Gastroesophageal sphincter (tissue), 4 donors: ENCODE measurements at places on chromosomes 6 and 20. TPM values are rescaled to one million over a fixed set of nuclear protein-coding genes. Genes with fewer than 3 reads are reported as not detected.

Gene OR2J3
- not detected for total RNA-seq

Gene RNF39
- 0.49 TPM for total RNA-seq

Gene MYCT1
- total RNA-seq, result 7.9 TPM

Gene MROH8
- 1.6 TPM for total RNA-seq

Gene GTSF1L
- total RNA-seq, result not detected

Gene DACT2
- total RNA-seq, result 4.3 TPM

Gene SRSF3
- 184 TPM for total RNA-seq

Gene SSTR4
- total RNA-seq, result not detected

Gene IP6K3
- 3.0 TPM for total RNA-seq

Gene TMEM200A
- total RNA-seq, result 0.46 TPM

Gene FAM217A
- total RNA-seq, result not detected

Gene DDO
- 2.5 TPM for total RNA-seq

- no peak for ATAC-seq
Measured at GRCh38 chr6:13101409-13101808, 226.9 kb downstream of the TBC1D7 start.

DNA sequence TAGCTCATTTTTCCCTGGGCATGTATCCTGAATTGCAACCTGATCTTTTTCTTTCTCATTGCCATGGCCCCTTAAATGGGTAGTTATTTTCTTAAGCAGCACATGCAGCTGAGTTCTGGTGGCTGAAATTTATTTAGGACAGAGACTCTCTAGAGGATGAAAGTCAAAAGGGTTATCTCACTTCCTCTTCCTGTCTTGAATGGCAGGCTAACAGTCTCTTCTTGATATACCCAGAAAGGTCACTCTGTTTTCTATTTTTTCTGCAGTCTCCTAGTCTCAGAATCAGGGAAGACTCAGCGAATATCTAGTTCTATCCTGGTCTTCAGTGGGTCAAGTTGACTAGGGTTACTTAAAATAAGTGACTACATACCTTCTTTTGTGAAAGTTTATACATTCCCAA lies 243.3 kb downstream of the EPHA7 start:
- no peak for ATAC-seq

- no peak for ATAC-seq
Measured at GRCh38 chr6:50853939-50854338, 35.3 kb downstream of the TFAP2B start.

DNA sequence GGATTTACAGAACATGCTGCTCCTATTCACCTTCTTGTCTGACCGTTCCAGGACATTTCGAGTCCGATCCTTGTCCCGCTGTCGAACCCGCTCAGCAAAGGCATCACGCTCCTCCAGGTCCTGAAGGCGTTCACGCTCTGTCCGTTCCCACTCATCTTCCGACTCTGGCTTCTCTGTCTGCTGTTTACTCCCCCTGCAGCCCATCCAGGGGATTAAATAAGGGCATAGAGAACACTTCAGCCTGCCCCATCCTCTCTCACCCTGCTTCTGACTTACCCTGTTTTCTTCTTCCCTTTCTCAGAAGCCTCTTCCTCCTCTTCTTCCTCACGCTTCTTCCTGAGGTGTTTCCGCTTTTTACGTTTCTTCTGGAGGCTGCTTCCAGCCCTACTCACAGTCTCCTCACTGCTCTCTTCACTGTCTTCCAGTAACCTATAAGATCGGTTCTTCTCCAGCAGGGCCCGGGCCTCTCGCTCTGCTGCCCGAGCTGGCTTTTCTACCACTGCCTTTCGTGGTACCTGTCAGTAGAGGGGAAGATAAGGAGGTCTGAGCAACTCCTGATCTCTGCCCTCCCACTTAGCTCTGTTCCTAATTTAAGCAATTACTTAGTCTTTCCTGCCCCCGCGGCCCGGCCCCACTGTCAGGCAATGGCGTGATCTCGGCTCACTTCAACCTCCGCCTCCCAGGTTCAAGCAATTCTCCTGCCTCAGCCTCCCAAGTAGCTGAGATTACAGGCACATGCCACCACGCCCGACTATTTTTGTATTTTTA lies 1.9 kb downstream of the DHX16 start:
- ATAC-seq, result no peak

- no peak for ATAC-seq
Measured at GRCh38 chr6:104186831-104187230, 672.9 kb downstream of the HACE1 start.

GRCh38 chr6:865846-866245 lies 172.9 kb upstream of the EXOC2 start:
- no peak for ATAC-seq

DNA sequence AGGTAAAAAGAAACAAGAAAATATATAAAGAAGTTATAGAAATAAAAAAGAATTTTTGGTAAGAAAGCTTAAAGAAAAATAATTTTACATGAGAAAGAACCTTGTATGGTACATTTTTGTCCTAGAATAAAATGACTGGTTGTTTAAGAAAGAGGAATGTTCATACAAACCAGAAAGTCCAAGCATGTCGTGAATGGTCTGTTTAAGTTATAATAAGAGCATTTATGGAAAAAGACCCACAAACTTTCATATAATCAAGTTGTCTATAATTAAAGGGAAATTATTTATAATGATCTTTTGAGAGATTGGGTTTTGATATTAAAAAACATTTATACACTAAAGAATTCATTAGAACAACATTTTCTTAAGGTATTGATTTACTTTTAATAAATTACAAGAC lies 27.8 kb upstream of the FAM110A start:
- ATAC-seq, result no peak

- ATAC-seq, result no peak
Measured at GRCh38 chr20:50471231-50471630, 39.0 kb upstream of the PTPN1 start.

GRCh38 chr20:22389836-22390542 lies 194.4 kb downstream of the FOXA2 start:
- ATAC-seq, result no peak

GRCh38 chr20:62133051-62133845 lies 9.9 kb downstream of the PSMA7 start:
- ATAC-seq, result peak; percentile 40

- no peak for ATAC-seq
Measured at GRCh38 chr6:165119231-165120020, 190.0 kb downstream of the C6orf118 start.

GRCh38 chr6:4651831-4652467 lies 124.3 kb upstream of the CDYL start:
- no peak for ATAC-seq

DNA sequence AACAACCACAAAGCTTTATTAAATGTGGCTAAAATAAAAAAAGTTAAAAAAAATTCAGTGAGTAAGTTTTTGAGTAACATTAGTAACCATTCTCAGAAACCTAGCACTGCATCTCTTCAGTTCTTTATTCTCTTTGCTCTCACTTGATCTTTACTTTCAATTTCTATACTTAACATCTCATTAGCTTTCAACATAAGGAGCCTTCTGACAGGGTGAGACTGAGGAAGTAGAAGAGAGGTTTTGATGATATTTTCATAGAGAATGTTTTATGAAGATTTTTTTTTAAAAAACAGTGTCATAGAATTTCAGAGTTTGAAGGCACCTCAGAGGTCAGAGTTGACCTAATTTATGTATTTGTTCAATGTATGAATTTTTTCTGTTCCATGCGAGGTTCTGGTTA lies 60.8 kb downstream of the FAM83B start:
- ATAC-seq, result no peak

DNA sequence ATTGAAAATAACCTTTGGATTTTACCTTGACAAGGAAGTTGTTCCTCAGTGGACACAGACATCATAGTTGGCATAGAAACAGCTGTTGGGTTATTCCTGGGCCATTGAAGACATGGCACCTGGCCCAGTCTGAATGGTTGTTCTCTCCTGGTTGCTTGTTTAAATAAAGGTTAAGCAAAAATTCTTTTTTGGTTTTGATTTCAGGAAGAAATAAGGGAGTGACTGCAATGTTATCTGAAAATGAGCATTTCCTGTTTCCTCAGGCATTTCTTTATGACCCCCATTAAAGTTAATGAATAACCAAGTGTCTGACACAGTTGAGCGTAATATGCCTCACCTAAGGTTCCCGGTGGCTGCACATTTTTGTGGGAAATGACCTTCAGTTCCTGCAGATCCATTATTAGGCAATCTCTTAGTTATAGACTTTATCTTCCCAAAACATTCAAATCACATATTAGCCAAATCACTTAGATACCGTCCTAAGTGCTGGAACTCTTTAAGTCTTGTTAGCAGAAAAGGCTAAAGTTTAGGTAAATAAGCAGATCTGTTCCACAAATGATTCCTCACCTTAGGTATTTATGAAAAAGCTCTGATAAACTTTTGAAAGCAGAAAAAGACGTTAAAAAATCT lies 648.7 kb upstream of the FLRT3 start:
- peak; percentile 48 for ATAC-seq

- peak; percentile 62 for ATAC-seq
Measured at GRCh38 chr6:54053881-54054391, 57.3 kb upstream of the MLIP start.

- no peak for ATAC-seq
Measured at GRCh38 chr6:22254886-22255285, 42.0 kb downstream of the PRL start.

GRCh38 chr6:20732896-20733295 lies 198.6 kb downstream of the CDKAL1 start:
- no peak for ATAC-seq

DNA sequence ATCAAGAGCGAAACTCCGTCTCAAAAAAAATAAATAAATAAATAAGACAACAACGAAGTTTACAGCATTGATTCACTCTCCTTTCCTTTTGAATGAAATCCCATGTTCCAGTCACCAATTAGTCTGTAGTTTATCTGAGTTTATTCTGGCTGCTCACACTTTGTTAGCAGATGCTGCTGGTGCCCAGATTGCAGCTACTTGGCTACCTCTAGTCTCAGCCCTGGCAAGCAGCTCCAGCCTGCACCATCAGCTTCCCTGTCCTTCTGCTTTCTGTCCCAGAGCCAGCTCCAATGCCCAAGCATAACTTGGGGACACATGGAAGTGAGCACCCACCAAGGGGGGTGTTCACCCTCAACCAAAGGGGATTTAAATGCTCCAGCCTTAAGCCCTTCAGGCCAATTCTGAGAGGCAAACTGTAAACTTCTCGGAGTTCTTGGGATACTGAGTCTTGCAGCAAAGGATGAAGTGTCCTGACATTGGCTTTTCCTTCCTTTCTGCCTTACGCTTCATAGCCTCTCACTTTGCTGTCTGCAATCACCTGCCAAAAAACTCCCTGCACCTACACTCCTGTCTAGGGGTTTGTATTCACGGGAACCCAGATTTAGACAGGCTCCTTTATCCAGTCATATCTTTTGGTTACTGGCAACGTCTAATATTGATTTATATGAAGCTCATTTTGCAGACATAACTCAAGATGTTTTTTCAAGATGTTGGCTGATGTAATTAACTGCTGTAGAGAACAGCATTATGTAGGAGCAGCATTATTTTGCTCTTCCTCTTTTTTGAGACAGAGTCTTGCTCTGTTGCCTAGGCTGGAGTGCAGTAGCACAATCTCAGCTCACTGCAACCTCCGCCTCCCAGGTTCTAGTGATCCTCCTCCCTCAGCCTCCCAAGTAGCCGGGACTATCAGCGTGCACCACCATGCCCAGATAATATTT lies 9.8 kb upstream of the TASP1 start:
- peak; percentile 16 for ATAC-seq

- no peak for ATAC-seq
Measured at GRCh38 chr20:63253438-63254231, 628 bp downstream of the NKAIN4 start.

DNA sequence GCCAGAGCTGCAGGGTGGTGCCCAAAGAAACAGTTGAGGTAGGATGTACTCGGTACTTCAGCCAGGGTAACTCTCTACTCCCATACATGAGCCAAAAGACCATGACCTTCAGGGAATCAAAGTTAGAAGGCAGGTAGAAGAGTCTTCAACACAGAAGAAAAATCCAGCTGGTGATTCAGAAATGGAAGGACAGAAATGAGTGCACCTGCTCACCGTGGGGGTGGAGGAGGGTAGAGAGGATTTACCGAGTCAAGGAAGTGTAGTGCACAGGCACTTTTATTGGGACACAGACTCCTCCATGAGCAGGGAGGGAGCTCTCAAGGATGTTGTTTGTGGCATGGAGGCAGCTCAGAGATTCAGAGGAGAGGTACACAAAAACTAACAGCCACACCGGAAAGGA lies 330.3 kb upstream of the PRDM1 start:
- no peak for ATAC-seq

DNA sequence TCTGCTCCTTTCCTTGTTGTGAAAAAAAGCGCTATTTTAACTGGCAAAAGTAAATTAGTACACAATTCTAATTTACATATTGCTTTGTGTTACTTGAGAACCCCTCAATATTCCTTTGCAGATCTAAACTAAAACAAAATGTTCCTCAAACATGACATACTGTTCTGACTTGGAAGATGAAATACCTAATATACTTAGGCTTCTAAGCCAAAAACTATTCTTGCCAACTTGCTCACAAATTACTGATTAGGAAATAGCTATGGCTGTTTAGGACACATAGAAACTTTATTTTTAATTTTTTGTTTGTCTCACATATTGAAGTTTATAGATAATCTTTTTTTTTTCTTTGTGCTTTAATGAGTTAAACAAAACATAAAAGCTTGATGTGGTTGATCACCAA lies 542.2 kb downstream of the GRIK2 start:
- ATAC-seq, result no peak

DNA sequence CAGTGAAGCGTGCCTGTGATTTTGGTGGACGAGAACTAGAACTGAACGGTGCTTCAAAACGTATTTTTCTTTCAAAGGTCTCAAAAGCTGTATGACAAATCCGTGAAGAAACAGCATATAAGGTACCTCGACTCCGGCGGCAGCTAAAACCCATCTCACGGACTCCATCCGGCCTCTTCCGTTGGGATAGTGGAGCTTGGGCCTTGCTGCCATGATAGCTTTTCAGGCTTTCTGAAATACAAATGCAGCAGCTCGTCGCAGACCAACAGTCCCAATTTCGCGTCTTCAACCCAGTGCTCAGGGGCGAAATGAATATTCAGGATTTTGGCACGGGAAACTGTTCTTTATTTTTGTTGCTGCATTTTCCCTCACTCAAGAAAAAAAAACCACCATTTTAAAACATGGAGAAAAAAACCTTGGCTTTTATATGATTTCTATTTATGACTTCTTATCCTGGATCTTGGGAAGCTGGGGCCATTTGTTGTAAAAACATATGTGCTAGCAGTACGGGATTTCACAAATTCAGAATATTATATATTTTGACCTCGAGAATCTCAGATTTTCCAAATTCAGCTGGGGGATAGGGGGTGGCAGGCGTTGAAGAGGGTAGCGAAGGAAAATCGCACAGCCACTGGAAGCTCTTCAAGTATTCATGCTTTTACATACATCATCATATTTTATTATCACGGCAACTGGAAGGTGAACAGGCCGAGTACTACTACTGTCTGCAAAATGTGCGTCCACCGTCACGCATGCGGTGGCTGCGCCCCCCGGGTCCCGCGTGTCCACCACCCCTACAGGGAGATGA lies 849 bp downstream of the GSTA4 start:
- no peak for ATAC-seq

DNA sequence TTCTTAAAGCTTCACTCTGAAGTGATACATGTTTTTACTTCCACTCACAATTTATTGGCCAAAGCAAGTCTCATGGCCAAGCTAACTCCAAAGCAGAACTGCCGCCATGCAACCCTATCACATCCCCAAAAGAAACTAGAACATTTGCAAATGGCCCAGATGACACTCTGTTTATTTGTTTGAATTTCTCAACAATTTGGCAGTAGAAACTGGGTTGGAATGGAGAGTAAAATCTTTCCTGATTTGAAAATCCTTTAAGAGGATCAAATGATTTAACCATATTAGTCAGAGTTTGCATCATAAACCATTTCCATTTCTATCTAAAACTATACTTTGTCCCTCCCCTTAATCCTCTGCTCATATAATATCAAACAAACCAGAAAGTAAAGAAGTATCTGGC lies 39.1 kb upstream of the E2F3 start:
- no peak for ATAC-seq
